Mesenteric fat pad (tissue), 1 donor: ENCODE measurements at places on chromosomes 3 and 15. TPM values are rescaled to one million over a fixed set of nuclear protein-coding genes. Genes with fewer than 3 reads are reported as not detected.

DNA sequence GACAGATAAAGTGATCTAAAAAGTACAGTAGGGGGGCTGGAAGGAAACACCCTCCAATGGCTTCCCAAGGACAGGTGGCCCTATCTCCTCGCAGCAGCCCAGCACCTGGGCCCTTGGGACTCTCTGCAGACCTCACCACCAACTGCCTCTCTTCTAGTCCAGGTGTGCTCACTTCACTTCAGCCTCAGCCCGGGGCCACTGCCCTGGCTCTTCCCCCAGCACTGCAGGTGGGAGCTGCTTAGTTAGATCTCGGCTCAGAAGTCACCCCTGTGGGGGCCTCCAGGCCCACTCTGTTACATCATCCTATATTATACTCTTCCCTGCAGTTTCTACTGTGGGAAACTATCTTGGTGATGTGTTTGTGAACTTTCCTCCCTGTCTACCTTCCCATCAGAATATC lies 2.0 kb downstream of the KLF15 start:
- no peak for DNase-seq

GRCh38 chr15:68314563-68314962 lies 37.0 kb downstream of the FEM1B start:
- DNase-seq, result peak; percentile 85

DNA sequence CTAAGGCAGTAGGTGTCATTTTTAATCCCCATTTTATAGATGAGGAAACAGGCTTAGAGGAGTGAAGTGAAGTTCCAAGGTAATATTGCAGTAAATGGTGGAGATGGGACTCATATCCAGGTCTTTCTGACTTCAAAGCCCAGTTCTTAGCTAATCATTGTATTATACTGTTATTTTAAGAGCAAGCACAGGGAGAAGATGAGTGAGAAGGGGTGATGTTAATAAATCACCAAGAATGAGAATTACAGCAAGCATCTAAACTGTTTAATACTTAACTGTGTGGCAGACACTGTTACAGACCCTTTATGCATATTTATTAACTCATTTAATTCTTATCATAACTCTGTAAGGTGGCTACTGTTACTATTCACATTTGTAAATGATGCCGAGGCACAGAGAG lies 61.2 kb downstream of the VPS8 start:
- no peak for DNase-seq

The TM6SF1 gene
- total RNA-seq, result 12.4 TPM

GRCh38 chr3:195154793-195155535 lies 116.0 kb downstream of the XXYLT1 start:
- DNase-seq, result peak; percentile 92

The CCR1 gene
- total RNA-seq, result 39.7 TPM

The GPR176 gene
- 8.2 TPM for total RNA-seq

The SEMA6D gene
- total RNA-seq, result 4.9 TPM

- no peak for DNase-seq
These were observed 233.2 kb downstream of the FGF12 start for GRCh38 chr3:192494174-192494573.

DNA sequence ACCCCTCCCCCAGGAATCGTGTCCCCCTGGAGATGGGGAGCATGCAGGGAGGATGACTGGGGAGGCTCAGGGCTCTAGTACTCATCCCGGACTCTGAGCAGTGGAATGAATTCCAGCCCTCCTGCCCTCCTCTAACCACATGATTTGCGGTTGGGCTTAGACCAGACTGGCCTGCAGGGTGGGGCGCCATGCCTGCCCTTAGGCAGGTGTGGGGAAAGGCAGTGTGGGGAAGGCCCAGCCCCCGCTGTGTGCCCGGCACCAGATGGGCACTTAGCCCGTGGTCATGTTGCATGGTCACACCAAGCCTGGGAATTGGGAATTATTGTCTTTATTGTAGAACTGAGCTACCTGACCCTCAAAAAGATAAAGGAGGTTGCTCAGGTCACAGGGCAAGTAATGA lies 283.8 kb downstream of the TLE3 start:
- no peak for DNase-seq

- no peak for DNase-seq
These were observed 28.2 kb upstream of the LIPC start for GRCh38 chr15:58403581-58403980.

DNA sequence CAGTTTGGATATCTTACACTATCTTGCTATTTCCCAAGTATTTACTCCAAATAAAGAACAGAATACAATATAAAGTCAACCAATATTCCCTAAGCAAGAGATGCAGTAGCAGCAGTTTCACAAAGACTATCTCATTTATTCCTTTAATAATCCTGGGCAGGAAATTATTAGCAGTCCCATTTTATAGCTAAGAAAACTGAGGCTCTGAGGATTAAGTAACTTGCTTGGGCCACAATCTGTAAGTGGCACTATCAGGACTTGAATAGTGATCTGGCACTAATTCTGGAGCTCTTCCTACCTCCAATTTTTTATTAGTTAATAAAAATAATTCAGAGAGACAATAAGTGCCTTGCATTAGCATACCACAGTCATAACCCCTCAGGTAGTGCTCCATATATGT lies 611.7 kb downstream of the MCTP2 start:
- DNase-seq, result no peak

DNA sequence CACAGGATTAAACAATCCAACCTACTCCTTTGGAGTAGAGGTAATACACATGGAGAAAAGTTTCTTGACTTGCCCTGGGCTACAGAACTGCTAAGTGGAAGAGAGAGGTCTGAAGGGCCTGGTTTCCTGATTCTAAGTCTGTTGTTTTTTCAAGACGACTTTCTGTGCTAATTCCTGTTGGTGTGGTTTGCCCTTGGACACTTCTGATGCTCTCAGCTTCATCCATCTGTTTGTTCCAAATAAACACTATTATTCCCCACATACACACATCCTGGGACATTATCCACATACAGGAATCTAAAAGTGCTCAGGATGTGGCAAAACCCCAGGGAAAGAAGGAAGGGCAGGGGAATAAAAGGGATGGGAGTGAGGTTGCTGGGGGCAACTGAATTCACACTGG lies 393.5 kb upstream of the TBL1XR1 start:
- no peak for DNase-seq

DNA sequence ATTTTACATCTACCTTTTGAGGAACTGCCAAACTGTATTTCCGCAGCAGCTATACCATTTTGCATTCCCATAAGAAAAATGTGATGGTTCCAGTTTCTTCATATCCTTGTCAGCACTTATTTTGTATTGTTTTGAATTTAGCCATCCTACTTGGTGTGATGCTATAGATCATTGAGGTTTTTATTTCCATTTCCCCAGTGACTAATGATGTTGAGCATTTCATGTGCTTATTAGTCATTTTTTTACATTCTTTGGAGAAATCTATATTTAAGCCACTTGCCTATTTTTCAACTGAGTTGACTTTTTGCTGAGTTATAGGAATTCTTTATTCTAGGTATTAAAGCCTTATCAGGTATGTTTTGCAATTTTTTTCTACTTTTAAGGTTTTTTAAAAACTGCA lies 347.6 kb upstream of the RARB start:
- DNase-seq, result no peak

The OTOL1 gene
- total RNA-seq, result not detected

The AMT gene
- total RNA-seq, result 1.2 TPM

DNA sequence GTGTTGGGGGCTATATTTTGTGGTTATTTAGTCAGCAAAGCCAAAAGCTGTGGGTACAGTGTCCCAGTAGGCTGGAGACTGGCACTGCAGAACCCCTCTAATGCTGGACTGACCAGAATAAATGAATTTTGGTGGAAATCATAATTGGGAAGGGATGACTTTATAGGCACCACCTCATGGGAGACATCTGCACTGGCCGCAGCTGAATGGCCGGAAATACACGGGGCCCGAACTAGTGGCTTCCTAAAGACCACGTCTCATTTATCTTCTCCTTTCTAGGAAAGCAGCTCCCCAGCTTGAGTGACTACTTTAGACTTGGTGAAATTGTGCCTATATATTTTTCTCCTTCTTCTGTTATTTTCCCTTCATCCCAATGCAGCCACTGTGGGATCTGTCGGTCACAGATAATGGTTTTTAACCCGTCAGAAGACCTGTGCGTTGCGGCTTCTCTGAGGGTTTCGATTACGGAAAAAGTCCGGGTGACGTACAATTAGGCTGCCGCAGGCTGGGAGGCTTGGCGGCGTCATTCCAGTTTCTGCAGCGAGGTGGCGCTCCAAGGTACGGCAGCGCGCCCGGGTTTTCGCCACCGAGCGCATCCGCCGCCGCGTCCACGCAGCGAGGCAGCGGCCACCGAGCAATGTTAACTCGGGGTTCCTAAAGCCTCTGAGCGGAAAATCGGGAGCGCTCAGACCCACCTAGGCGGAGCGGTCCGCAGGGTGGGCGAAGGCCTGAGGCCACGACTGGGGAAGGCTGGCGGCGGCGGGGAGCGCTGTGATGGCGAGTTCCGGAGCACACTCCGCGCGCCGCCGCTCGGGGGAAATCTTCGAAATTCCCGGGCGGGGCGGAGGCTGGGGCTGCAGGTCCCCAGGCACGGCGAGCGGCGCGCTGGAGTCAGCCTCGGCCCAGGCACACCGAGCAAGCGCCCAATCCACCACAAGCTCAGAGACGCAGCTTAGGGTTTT lies 26.3 kb downstream of the NR2F2 start:
- no peak for DNase-seq

- DNase-seq, result no peak
These were observed 778.5 kb downstream of the NTRK3 start for GRCh38 chr15:87477737-87478686.

- DNase-seq, result no peak
These were observed 33.0 kb downstream of the PAQR9 start for GRCh38 chr3:142930463-142930862.

DNA sequence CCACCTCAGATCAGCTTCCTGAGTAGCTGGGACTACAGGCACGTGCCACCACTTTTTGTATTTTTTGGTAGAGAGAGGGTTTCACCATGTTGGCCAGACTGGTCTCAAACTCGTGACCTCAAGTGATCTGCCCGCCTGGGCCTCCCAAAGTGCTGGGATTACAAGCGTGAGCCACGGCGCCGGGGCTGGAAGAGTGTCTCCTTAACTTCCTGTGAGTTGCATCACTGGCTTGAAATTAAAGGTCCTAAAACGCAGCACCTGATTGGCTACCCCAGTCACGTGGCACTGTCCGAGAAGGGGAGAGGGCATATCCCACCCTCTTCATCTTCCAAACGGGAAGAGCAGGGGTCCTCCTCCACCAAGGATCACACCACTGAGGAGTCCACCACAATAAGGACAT lies 5.5 kb upstream of the FAM174B start:
- no peak for DNase-seq

The LRRC31 gene
- total RNA-seq, result not detected

The WDR93 gene
- 0.32 TPM for total RNA-seq

GRCh38 chr15:29039466-29040369 lies 153.9 kb downstream of the APBA2 start:
- peak; percentile 26 for DNase-seq

- no peak for DNase-seq
These were observed 81.9 kb upstream of the PLXND1 start for GRCh38 chr3:129688271-129688895.

GRCh38 chr3:13235897-13236296 lies 162.7 kb upstream of the IQSEC1 start:
- DNase-seq, result no peak

The CASR gene
- not detected for total RNA-seq

- no peak for DNase-seq
These were observed 165.6 kb downstream of the NSMCE3 start for GRCh38 chr15:29103824-29104565.

The CTXN2 gene
- not detected for total RNA-seq

GRCh38 chr3:44983484-44983941 lies 7.5 kb downstream of the EXOSC7 start:
- DNase-seq, result no peak

DNA sequence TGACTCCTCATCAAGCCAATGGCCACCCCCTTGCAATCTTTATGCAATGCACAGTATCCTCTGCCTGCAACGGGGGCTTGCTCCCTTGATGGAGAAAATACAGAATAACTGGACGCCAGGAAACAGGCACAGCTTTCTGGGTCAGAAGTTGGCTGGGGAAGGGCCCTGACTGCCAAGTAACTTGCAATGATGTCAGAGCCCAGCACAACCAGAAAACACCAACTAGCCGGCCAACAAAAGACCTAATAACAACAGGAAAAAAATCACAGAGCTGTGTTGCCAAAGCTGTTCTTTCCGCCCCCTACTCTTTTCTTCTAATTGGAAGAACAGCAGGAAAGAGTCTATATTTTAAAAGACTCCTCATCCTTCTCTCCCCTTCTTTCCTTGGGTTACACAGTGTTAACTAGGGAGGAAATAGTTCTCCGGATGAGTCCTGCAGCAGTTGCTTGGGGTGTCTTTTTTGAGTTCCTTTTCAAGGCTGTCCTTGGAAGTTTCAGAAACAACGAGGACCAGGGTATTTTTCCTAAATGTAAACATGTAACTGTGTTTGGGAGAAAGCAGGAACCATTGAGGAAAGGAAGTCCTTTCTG lies 1.4 kb upstream of the SEMA6D start:
- DNase-seq, result no peak

GRCh38 chr15:67134871-67135492 lies 69.6 kb downstream of the SMAD3 start:
- DNase-seq, result peak; percentile 71

DNA sequence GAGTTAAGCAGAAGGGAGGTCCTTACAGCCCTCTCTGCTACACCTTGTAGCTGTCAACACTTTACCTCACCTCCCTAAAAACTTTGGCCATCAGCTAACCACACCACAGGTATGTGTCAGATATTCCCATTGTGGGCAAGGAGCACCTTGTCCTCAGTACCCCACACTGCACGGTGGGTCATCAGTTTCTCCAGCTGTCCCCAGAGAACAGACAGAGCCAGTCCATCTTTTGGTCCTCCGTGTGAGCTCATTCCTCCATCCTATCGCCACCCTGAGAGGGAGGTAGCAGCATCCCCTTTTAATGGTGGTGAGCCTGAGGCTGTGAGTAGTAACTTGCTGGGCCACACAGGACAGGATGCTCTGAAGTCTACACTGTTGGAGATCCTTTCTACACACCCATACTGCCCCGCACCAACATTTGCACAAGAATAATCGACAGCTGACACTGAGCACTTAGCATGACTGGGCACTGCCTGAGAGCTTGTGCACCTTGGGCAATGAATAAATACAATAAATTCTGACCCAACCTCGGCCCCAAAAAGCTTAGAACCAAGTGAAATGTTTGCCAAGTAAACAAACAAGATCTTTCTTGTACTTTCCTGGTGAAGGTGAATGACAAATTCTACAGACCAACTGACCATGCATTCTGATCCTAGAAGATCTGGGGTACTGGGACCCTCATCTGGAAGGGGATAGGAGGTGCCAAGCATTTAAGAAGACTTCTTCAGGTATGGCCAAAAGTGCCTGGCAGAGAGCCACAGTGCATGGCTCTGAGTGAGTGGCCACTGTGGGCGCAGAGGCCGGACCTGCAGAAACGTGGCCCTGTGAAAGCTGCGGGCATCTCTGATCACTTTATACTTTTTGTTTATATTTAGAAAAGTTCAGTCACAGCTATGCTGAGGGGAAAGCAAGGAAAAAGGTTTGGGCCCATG lies 6.9 kb downstream of the CHCHD4 start:
- DNase-seq, result peak; percentile 45
